ENCODE measurements at places on chromosomes 6 and 20.
A peak's percentile ranks its signal among the peaks of the same experiment; 100 is the strongest.

DNA sequence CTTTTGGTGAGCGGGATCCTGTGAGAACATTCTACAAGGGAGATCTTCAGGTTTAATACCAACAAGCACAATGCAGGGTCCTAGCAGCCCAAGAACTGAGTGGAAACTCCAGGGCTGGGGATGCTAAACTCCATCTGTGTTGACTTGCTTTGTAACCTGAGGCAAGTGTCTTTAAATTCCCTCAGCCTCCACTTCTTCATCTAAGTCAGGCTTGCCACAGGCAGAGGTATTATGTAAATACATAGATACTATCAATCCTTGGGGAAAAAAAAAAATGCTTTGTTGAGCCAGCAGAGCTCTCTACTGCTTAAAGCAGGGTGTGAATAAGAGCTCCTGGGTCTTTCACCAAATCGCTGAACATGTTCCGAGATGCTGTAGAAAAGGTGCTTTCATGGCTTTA, 114.2 kb upstream of the PHACTR1 start:
- no peak for DNase-seq
- no peaks in the 10 kb centered on the region for H3K27me3 ChIP-seq
- no peaks in the 10 kb centered on the region for H3K4me1 ChIP-seq

DNA sequence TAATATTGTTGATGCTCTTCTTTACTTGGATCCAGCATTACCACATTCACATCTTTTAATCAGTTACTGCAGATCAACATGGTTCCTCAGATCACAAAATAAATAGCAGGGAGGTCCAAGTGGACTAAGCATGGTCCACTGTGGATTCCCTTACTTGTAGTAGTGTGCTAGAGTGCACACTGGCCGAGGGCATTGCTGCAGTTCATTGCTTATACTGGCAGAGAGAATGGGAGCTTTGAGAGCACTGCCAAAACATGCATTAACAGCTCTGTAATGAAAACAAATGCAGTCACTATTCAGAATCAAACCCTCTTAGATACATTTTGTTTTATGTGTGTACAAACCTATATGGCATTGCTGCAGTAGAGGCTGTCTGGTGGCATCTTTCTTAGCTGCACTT, 471.5 kb downstream of the CD109 start:
- no peaks in the 10 kb centered on the region for H3K27me3 ChIP-seq
- H3K4me3 ChIP-seq: no peak overlapping the region
- no peaks in the 10 kb centered on the region for H3K36me3 ChIP-seq
- H3K4me1 ChIP-seq: no peaks in the 10 kb centered on the region

DNA sequence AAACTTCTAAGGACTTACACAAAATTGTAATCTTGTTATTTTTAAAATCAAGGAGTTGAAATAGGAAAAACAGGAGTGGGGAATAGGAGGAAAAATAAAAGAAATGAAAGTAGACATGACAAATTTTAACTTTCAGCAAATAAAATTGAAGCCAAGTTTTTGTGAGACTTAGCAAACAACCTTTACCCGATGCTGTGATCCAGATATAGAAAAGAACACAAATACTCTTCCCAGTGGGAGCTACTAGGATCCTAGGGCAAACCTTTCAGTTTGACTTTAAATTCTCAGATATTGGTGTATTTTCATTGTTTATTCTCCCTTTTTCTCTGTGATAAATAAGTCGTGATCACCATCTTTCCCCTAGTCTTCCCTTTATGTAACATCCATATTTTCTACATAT, 968.7 kb upstream of the CITED2 start:
- no peak for DNase-seq
- peaks cover 27% of the 10 kb centered on the region for H3K4me1 ChIP-seq
- H3K27me3 ChIP-seq: no peaks in the 10 kb centered on the region
- no peak overlapping the region for H3K27ac ChIP-seq
- H3K4me3 ChIP-seq: no peak overlapping the region

- no peak overlapping the region for H3K27ac ChIP-seq
- H3K4me1 ChIP-seq: peaks cover 30% of the 10 kb centered on the region
- no peaks in the 10 kb centered on the region for H3K27me3 ChIP-seq
- DNase-seq: no peak
Measured at GRCh38 chr6:31791324-31792089, 4.0 kb downstream of the VARS1 start.

GRCh38 chr6:141309295-141309694, 823.4 kb upstream of the GJE1 start:
- H3K27ac ChIP-seq: no peak overlapping the region
- no peak for DNase-seq
- H3K4me3 ChIP-seq: no peak overlapping the region

DNA sequence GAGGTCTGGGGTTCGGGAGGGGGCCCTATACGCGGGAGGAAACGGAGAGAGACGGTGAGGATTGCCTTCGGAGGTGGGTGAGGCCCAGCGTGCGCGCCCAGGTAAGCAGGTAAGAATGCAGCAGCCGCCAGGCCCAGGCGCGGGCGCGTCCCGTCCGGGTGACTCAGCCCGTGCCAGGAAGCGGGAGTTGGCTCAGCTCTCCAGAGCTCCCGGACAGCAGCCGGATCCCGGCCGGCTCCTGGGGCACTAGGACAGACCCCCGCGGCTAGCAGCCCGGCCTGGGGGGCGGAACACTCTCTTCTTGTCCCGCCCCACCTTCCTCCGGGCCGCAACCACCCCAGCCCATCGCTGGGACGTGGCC, 1.5 kb upstream of the MDFI start:
- H3K27ac ChIP-seq: no peak overlapping the region
- H3K4me1 ChIP-seq: peaks cover 6% of the 10 kb centered on the region
- H3K4me3 ChIP-seq: peak overlapping the region; percentile 41
- no peak for DNase-seq
- peaks cover 33% of the 10 kb centered on the region for H3K27me3 ChIP-seq

DNA sequence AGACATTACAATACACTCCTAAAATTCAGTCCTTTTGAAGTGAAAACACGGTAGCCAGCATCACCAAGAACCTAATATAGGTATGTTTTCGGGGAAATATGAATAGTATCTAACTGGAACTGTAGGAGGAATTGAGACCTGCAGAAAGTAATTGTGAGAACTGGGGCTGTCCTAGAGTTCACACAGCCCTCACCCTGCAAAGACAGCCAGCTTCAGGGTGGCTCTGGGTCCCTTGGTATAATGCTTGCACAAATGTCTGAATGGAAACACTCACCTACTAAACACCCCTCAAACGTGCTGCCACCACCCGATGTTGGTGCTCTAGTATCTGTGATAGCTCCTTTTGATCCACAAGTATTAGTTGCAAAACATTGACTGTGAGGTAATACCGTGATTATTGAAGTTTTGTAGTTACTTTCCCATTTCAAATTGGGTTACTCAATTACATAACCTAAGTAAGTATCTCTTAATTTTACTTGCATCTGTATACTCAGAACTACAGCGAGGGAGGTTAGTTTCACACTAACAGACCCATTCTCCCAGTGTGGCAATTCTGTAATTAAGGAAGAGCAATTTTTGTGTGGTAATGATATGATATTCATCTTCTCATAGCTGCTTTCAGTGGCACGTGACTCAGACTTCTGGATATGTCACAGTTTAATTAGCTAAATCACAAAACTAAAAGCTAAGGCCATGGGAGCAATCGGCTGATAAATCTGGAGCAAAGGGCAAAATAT, 129.5 kb downstream of the INSM1 start:
- H3K27ac ChIP-seq: no peak overlapping the region
- DNase-seq: no peak
- H3K27me3 ChIP-seq: no peaks in the 10 kb centered on the region
- no peaks in the 10 kb centered on the region for H3K36me3 ChIP-seq
- H3K4me1 ChIP-seq: no peaks in the 10 kb centered on the region

DNA sequence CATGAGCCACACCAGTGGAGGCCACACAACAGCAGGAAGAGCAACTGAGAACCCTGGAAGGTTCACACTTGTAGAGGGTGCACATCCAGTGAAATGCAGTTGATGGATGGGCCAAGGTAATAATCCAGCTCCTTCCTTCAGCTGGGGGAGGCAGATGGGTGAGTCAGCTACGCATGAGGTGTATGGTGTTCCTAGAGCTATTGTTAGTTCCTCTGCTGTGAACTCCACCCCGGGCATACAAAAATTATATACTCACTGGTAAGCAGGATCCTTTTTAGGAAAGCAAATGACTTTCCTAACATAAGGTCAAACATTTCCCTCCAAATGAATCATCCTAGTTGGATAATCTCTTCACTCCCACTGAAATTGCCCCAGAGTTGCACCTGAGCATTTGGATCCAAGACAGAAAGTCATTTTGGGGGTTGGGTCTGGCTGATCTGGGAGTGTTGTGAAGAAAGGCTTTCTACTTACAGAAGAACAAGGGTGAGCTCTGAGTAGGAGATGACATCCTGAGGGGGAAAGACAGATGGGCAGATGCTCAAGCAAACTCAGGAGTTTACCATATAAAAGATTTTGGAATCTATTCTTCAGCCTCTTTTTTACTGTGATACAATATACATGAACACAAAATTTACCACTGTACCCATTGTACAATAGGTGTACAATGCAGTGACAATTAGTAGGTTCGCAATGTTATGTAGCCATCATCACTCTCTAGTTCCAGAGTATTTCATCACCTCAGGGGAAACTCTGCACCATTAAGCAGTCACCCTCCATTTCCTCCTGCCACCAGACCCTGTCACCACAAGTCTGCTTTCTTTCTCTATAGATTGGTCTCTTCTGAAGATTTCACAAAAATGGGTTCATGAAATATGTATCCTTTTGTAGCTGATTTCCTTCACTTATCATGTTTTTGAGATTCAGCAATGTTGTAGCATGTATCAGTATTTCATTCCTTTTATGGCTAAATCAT, 11.1 kb downstream of the HLA-F start:
- no peaks in the 10 kb centered on the region for H3K4me1 ChIP-seq
- no peaks in the 10 kb centered on the region for H3K27me3 ChIP-seq
- H3K27ac ChIP-seq: no peak overlapping the region
- no peaks in the 10 kb centered on the region for H3K36me3 ChIP-seq
- no peak for DNase-seq
- no peak overlapping the region for H3K4me3 ChIP-seq

DNA sequence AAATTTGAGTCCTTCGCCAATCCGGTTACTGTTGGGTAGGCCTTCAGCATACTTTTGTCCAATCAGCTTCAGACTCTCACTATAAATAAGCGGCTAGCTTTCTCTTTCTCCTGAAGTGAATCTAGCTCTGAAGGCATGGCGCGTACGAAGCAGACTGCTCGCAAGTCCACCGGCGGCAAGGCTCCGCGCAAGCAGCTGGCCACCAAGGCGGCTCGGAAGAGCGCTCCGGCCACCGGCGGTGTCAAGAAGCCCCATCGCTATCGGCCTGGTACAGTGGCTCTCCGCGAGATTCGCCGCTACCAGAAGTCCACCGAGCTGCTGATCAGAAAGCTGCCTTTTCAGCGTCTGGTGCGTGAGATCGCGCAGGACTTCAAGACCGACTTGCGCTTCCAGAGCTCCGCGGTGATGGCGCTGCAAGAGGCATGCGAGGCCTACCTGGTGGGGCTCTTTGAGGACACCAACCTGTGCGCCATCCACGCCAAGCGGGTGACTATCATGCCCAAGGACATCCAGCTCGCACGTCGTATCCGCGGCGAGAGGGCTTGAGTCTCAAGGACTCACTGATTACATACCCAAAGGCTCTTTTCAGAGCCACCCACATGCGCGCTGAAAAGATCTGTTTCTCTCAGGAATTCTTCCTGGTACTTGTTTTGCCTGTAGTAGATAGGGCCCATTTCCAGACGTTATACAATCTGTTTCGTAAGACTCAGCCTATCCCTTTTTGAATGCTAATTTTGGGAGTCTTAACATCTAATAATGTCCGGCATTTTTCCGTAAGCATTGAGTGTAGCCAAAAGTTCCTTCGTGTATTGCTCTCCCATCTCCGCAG, 102.0 kb downstream of the OR2B2 start:
- H3K4me1 ChIP-seq: peaks cover 34% of the 10 kb centered on the region
- H3K4me3 ChIP-seq: peak overlapping the region; percentile 49
- H3K27me3 ChIP-seq: peaks cover 95% of the 10 kb centered on the region
- peak; percentile 78 for DNase-seq

DNA sequence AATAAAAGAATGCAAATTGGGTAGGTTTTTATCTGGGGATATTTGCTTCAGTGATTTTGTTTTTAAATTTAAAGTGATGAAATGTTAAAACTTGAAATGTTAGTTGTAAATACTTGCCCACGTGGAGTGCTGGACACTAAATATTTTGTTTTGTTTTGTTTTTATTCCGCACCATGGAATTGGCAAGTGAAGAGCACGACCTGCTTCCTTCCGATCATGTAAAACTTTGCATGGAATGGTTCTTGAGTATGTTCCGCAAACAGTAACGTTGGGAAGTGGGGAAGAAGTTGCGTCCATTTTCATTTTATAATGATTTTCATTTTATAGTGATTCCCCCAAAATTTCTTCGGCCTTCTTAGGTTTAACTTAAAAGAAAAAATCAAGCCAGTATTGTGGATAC, 765 bp downstream of the IRAK1BP1 start:
- no peaks in the 10 kb centered on the region for H3K36me3 ChIP-seq
- peak overlapping the region; percentile 82 for H3K4me3 ChIP-seq
- H3K27ac ChIP-seq: no peak overlapping the region
- peaks cover 8% of the 10 kb centered on the region for H3K4me1 ChIP-seq
- DNase-seq: no peak

DNA sequence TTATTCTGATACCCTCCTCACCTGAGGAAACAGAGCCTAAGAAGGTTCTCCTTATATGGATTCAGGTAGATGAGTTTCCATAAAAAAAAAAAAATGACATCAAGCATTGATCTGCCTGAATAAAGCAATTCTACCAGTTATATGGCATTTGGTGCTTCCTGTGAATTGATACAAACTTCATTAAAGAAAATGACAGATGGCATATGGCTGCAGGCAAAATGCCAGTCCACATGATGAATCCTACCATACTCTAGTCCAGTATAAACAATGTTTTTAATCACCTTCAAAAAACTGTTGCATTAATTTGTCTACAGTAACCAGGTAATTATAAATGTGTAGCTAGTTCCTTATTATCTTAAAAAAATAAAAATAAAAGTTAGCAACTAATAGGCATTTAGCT, 559.2 kb upstream of the FLRT3 start:
- no peak overlapping the region for H3K4me3 ChIP-seq
- no peak overlapping the region for H3K27ac ChIP-seq
- no peak for DNase-seq
- H3K36me3 ChIP-seq: no peaks in the 10 kb centered on the region
- no peaks in the 10 kb centered on the region for H3K27me3 ChIP-seq

DNA sequence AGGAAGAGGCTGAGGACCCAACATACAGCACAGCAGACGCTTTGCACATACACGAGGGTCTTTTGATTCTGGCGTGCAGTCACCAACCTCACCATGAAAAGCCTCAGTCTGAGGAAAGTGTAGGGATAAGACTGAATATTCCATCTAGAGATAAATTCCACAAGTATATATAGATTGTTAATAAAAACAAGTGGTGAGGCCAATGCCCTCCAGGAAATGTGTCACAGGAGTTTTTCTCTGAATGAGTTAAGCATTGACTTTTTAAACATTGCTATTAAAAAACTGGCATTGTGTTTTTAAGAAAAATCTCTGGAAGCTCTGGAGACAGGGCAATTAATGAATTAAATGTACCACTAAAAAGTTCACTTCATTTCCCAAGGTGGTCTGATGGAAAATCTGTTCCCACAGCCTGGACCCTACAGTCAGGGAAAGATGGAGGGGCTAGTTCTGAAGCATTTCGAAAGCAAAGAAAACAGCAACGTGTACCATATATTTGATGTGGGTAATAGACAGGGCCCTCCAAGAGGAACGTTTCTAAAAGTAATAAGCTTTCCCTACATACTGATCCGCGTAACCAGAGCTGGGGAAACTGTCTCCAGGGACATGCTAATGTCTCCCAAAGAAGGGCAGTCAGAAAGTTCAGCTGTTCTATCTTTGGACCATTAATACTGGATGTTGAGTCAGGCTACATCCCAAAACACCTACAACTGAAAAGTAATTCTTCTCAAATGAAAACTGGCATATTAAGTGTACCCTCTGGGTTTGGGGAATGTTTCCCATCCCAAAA, 301.1 kb downstream of the FOXC1 start:
- no peaks in the 10 kb centered on the region for H3K4me1 ChIP-seq
- H3K36me3 ChIP-seq: no peaks in the 10 kb centered on the region
- H3K27ac ChIP-seq: no peak overlapping the region
- no peaks in the 10 kb centered on the region for H3K27me3 ChIP-seq
- DNase-seq: no peak
